Sigmoid colon (tissue), 7 donors: ENCODE measurements at places on chromosomes 4 and X. TPM values are rescaled to one million over a fixed set of nuclear protein-coding genes. Genes with fewer than 3 reads are reported as not detected.
A peak's percentile ranks its signal among the peaks of the same experiment; 100 is the strongest.

DNA sequence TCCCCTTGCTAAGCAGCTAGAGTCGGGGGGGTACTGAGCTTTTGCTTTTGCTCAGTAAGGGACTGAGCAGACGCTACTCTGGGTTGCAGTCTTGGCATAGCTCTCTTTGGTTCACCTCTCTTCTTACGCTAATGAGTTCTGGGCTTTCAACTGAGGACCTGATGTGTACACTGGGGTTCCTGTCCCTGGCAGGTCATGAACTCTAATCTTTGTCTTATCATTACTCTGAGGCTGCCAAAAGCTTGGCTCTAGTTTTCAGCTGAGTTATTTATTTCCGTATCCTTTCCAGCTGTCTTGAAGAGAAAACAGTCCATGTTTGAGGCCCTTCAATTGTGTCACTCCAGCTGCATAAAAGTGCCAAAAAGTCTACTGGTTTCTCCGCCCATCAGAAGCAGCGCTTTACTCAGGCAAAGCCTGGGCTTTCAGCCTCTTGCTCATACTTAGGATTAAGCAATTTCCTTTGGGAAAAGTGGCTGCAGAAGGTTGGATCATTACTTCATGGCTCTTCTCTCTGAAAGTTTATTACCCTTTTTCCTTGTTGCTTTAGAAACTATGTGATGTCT, 121.0 kb upstream of the STOX2 start:
- no peak for DNase-seq

- DNase-seq: no peak
Measured at GRCh38 chr4:108126806-108127205, 41.9 kb downstream of the LEF1 start.

GRCh38 chrX:56783450-56783831, 54.4 kb downstream of the NBDY start:
- peak; percentile 91 for DNase-seq

Gene NUP62CL
- not detected for total RNA-seq
